ENCODE measurements at places on chromosomes 2 and 18. TPM values are rescaled to one million over a fixed set of nuclear protein-coding genes. Genes with fewer than 3 reads are reported as not detected.

Gene IL1RL2
- not detected for total RNA-seq

Gene HAAO
- total RNA-seq = not detected

Gene ALPI
- total RNA-seq = not detected

Gene IL1R1
- total RNA-seq = 35.7 TPM

Gene TUBA3E
- 4.6 TPM for total RNA-seq

Gene MYOM1
- 0.41 TPM for total RNA-seq

Gene IL36B
- not detected for total RNA-seq

Gene HRH4
- not detected for total RNA-seq

Gene LYPD6
- total RNA-seq = 0.08 TPM

Gene CAVIN2
- total RNA-seq = 72.9 TPM

Gene TLX2
- total RNA-seq = 0.31 TPM

Gene STAT4
- total RNA-seq = 3.6 TPM

Gene SCG2
- 0.98 TPM for total RNA-seq

Gene PROKR1
- total RNA-seq = not detected

Gene GKN1
- 0.94 TPM for total RNA-seq

Gene FBXO36
- total RNA-seq = 0.87 TPM

Gene EHBP1
- 29.4 TPM for total RNA-seq

Gene RTP5
- total RNA-seq = not detected

Gene RAMP1
- total RNA-seq = 0.15 TPM

Gene LIMS4
- 0.85 TPM for total RNA-seq

Gene GALNT14
- total RNA-seq = 44.6 TPM

Gene FAM237A
- not detected for total RNA-seq

Gene TYW5
- total RNA-seq = 6.8 TPM

Gene KIAA2012
- not detected for total RNA-seq
